ENCODE measurements at places on chromosomes 7 and 10. TPM values are rescaled to one million over a fixed set of nuclear protein-coding genes. Genes with fewer than 3 reads are reported as not detected.

CTAGE4 gene
- polyA plus RNA-seq = 1.2 TPM

NCAPG2 gene
- 4.8 TPM for polyA plus RNA-seq

FFAR4 gene
- 0.28 TPM for polyA plus RNA-seq

RNLS gene
- polyA plus RNA-seq = 11.7 TPM

CDK14 gene
- 12.6 TPM for polyA plus RNA-seq

GPR15LG gene
- polyA plus RNA-seq = not detected

NPC1L1 gene
- polyA plus RNA-seq = 0.18 TPM

MSMB gene
- not detected for polyA plus RNA-seq

WEE2 gene
- not detected for polyA plus RNA-seq

EXOC6 gene
- polyA plus RNA-seq = 6.2 TPM

FAM25G gene
- not detected for polyA plus RNA-seq
